ENCODE measurements at places on chromosomes 1 and 21.

DNA sequence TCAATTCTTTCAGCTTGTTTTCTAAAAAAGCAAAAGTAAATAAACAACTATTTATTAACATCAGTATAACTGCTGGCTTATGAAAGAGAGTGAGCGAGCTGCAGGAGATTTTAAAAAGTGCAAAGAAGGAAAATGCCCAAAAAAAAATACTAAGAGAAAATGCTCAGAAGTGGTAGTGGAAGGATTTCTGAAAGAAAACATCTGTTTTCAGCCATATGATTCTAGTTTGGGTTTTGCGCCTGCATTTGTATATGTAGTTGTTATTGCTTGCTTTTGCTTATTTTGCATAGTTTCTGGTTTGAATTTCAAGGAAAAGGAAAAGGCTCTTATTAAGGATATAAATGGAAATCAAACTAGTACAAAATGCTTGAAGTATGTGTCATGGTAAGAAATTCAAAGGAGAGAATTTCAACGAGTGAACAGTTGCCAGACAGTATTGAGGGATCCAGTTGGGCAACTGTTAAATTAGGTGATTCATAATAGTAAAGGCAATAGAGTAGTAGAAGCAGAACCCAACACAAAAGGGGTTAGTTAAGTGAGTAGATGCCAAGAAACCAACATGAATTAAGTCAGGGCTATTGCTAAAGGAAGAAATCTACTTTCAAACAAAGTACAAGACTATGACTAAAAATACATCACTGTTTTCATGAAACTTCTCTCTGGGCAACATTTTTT lies 1.2 kb downstream of the GBP5 start:
- no peak for DNase-seq

GRCh38 chr1:234315588-234315987 lies 57.7 kb upstream of the COA6 start:
- DNase-seq, result no peak

DNA sequence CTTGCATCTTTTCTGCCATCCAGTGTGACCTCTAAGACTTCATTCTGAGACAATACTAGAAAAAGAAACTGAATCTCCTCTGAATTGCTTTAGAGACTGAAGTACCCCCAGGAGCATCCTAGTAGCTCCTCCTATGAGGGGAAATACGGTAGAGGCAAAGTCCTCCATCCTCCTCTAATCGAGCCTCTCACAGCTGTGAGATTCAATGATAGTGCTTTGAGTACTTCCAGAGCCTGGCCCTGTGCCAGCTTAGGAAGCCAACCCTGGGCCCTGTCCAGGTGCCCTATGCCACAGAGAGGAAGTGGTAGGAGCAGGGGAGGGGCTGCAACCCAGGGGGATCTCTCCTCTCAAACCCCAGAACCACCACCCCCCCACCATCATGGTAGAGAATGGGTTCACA lies 10.7 kb downstream of the RORC start:
- no peak for DNase-seq

GRCh38 chr1:151352021-151352718 lies 5.1 kb upstream of the RFX5 start:
- DNase-seq, result no peak

GRCh38 chr1:13762642-13763041 lies 62.7 kb downstream of the PRDM2 start:
- no peak for DNase-seq

DNA sequence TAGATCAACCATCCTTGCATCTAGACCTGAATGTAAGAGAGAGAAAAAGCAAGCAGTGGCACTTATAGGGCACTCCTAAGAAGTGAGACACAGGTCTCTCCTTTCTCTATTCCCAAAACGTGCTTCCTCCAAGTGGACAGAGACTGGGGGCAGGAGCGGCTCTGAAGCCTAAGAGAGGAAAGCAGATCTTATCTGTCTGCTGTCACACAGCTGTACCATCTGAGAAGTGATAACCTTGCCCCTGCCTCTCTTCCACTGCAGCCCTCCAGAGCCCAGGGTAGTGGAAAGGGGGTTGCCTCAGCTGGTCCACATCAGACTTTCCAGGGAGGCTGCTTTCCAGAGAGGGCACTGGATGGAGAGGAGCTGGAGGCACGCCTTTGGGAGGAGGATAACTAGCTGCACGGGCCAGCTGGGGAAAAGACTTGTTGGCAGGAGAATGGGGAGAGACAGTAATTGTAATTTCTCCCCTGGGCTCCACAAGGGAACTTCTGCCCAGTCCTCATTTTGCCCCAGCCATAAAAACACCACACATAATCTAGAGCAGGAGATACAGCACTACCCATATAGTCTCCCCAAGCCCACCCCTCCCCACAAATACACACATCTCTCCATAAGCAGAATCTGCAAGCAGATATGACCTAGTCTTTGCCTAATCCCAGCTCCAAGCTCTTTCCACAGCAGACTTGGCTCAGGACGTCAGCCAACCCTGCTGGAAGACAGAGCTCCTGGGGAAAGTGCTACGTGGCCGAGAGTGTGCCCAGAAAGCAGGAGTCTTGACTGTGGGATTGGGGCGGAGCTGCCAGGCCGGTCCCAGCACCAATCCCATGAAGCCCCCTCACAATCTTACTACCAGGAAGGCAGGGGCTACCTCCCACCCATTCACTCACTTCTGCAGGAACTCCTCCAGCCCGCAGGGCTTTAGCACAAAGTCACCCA lies 31.2 kb downstream of the PIK3C2B start:
- DNase-seq, result no peak

GRCh38 chr1:99761774-99762173 lies 4.7 kb downstream of the FRRS1 start:
- DNase-seq, result no peak

DNA sequence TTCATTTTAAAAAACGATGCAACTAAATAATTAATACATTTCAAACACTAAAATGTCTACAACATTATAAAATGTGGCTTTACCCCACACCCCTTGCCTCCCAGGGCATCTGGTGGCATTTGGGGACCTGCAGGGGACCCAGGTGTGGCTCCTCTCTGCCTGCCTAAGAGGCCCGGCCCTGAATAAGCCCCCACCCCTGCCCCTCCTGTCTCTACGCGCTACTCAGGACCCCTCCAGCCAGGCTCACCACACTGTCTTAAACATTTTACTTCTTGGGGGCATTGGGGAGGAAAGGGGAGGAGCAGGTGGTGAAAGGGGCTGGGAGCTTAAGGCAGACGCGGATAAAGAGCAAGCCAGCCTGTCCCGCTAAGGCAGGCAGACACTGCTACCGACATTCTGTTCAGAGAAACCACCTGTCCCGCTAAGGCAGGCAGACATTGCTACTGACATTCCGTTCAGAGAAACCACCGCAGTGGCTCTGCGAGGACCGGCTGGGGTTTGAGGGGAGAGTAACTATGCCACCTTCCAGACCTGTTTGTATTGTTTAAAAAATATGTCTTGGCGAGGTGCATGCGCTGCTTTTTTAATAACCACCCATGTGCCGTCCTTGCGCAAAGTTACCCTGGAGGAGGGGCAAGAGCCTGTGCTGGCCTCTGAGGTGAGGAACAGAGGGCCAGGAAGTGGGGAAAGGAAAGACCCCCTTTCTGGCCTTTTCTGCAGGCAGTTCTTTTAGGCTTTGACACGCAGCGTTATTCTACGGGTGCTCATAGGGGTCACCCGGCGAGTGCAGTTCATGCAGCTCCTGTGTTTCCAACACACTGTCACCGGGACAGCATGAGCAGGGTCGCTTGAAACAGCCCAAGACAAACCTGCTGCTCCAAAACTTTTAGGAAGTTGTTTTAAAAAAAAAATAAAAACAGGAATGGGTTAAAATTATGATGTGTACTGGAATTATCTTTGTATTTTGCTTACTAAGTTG lies 51.3 kb upstream of the RIPK4 start:
- DNase-seq, result no peak

DNA sequence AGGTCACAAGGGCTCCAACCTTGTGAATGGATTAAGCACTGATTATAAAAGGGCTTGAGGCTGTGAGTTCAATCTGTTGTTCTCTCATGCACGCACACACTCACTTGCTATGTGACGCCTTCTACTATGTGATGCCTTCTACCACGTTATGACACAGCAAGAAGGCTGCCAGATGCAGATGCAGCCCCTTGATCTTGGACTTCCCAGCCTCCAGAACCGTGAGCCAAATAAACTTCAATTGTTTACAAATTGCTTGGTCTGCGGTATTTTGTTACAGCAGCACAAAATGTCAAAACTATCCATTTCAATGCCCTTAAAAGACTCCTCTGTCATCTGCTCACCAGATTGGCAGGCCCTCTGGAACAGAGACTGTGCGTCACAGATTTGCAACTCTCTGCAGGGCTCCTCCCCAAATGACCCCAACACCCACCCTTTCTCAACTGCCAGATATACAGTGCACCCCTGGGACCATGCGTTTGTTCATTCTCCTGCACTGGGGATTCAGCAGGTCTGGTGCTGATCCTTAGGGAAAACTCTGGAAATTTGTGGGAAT lies 47.8 kb upstream of the KANK4 start:
- no peak for DNase-seq

- no peak for DNase-seq
Observed at GRCh38 chr21:32567626-32568025, 17.7 kb downstream of the TCP10L start.

DNA sequence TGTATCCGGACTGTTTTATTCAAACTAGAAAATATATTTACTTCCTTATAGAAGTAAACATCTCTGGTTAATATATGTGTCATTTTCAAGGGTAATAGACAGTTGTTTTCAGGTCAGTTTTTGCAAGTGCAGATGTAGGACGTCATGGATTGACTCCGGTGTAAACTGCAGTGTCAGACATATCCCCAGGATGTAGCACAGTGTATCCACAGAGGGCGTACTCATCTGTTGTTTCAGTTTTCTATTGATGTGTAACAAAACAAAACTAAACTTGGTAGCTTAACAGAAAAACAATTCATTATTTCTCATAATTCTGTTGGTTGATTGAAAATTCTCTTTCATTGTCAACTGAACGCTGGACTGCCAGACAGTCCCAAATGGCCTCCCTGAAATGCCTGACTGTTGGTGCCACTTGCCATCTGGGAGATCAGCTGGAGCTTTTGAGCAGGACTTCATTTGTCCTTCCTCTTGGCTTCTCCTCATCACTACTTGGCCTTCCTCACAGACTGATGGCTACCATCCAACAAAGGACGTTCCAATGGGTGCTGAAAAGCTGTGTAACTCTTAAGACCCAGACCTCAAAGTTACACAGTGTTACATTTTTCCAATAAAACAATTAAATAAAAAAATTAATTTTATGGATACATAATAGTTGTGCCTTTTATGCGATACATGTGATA lies 181.6 kb downstream of the NCAM2 start:
- no peak for DNase-seq

DNA sequence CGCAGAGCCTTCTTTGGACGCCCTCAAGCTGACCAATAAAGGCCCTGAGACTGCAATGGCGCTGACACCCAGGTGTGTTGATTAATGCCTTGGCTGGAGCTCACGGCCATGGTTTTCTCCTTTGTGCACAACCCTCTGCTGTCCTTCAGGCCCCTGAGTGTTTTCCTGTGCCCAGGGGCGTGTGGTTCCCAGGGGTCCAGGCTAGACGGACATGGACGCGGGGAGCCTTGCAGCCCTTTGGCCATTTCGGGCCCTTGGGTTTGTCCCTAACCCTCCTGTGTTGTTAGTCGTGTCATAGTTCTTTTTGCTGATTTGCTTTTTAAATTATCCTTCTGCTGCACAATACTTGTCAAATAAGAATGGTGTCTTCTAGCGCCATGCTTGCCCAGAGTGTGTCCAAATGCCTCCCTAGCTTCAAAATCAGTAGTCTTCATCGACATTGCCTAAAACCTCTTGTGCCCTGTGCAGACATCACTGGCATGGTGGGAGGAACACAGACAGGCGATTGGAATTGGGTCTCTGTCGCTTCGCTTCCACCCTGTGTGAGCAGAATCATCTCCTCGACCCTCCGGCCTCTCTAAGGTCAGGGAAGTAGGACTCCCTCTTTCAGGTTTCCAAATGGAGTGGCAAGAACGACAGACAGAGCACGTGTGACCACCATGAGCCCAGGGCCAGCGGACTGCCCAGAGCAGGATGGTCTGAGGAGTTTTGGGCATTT lies 1.9 kb downstream of the KRTAP10-4 start:
- DNase-seq, result no peak

DNA sequence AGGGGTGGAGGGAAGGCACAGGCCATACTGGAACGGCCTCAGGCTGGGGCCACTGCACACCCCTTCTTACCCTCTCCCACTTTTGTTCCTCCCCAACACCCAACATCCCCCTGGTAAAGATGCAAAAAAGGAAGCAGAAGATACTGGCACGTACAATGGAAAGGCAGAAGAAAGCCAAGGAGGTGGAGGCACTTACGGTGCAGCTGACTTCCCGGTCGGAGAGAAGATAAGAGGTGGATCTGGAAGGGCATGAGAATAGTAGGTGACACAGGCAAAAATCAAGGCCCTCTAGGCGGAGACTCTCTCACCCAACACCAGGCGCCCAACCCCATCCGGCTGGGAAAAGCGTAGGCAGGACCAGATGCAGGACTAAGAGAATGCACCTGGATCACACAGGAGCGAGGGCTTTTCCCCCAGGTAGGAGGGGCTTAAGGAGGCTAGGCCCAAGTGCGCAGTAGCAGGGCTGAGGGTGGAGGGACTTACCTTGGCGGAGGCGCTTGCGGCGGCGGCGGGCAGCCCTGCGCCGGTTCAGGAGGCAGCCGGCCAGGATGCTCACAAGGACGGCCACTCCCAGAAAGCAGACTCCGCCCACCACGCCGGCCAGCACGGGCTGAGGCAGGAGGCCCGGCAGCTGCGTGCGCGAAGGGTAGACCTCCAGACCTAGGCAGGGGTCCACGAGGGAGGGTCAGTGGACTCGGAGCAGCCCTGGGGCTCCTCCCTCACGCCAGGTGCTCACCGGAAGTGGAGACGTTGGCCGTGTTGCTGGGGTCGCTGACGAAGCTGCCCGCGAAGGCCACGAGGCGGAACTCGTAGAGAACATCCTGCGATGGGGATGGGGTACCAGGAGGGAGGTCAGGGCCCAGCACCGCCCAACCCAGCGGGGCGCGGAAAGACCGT lies 4.1 kb upstream of the TAGLN2 start:
- DNase-seq, result no peak

GRCh38 chr1:111754984-111755330 lies 744 bp upstream of the DDX20 start:
- DNase-seq, result no peak

GRCh38 chr1:168229893-168230292 lies 4.1 kb downstream of the SFT2D2 start:
- DNase-seq, result no peak

- peak; percentile 17 for DNase-seq
Observed at GRCh38 chr1:24586970-24587820, 31.3 kb downstream of the NCMAP start.

Measured in non-pigmented ciliary epithelial cell (primary cell).